NAMALWA (cell line): ENCODE measurements at places on chromosomes 3 and 15.

- no peak for DNase-seq
These were observed 103.6 kb downstream of the ARNT2 start for GRCh38 chr15:80507638-80508316.

DNA sequence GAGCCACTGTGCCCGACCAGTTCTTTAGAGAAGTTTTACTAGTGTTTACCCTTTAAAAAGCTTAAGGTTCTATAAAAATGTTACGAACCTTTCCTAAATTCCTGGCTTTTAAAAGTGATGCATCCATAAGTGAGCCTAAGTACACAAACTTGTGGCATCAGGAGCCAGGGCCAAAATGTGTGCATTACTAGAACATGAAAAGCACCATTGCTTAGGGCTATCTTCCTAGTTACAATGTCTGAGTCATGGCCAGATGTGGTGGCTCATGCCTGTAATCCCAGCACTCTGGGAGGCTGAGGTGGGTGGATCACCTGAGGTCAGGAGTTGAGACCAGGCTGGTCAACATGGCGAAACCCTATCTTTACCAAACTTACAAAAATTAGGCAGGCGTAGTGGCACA, 39.9 kb downstream of the LEO1 start:
- no peak for DNase-seq

GRCh38 chr3:187979564-187979963, 174.4 kb upstream of the LPP start:
- peak; percentile 97 for DNase-seq

- no peak for DNase-seq
These were observed 584.0 kb upstream of the LMCD1 start for GRCh38 chr3:7917443-7918151.

GRCh38 chr3:51386852-51387229, 1.8 kb downstream of the MANF start:
- no peak for DNase-seq
